Fibroblast of upper back skin (primary cell): ENCODE measurements at places on chromosomes 12 and 14.

DNA sequence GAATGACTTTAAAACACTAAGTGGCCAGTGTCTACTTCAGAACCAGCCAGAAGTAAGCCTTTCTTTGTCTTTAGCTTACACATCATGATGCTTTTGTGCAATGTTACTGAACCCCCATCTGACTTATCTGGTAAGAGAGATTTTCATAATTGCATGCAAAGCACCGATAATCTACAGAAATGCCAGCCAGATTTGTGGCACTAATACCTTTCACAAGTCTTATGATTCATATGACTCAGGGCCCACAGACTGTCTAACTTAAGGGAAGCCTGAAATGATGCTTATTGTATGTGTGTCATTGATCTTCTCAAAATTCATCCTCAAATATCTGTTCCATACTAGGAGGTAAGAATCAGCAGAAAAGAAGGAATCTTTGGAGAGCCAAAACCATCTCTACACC is 18.0 kb downstream of the IGF1 start:
- peak; percentile 38 for DNase-seq

- DNase-seq: no peak
These were observed 12.4 kb downstream of the KRT71 start for GRCh38 chr12:52540531-52540930.

- DNase-seq: no peak
These were observed 323.8 kb downstream of the RGS6 start for GRCh38 chr14:72256055-72256454.

GRCh38 chr12:86349196-86349595 is 93.0 kb upstream of the MGAT4C start:
- no peak for DNase-seq

DNA sequence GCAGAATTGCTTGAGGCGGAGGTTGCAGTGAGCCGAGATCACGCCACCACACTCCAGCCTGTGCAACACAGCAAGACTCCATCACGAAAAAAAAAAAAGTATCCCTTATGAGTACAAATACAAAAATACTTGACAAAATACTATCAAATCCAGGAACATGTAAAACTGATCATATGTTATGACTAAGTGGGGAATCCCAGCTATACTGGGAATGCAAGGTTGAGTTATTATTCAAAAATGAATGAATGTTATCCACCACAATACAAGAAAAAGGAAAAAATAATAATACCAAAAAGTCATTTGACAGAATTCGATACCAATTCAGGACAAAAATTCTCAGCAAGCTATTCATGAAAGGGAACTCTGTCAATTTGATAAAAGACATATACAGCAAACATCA is 32.6 kb downstream of the MOK start:
- peak; percentile 36 for DNase-seq

GRCh38 chr12:56521209-56521589 is 421 bp upstream of the RBMS2 start:
- no peak for DNase-seq

GRCh38 chr14:88798156-88798555 is 5.4 kb upstream of the EML5 start:
- DNase-seq: no peak

DNA sequence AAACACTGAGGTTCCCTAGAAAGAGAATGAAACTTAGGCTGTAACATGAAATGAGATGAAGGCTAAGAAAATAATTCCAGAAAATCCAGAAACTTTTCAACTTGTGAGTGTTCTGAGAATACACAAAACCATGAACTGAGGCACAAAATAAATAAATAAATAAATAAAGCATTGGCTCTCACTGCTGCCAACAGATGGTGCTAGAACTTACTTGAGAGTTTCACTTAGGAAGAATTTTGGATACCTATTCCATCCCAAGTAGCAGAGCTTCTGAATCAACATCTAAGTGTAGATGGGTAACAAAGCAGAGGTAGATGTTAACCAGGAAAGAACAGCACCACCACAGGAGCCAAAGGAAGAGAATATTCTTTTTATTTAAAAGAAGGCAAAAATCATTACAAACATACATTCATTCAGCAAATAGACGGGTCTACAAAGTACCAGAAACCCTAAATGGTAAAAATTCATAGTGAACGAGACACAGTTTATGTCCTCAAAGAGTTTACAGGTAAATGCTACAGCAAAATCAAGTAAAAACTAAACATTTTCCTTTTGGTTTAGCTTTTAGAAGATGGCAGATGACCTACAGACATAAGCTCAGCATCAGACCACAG is 16.7 kb downstream of the EPS8 start:
- no peak for DNase-seq

DNA sequence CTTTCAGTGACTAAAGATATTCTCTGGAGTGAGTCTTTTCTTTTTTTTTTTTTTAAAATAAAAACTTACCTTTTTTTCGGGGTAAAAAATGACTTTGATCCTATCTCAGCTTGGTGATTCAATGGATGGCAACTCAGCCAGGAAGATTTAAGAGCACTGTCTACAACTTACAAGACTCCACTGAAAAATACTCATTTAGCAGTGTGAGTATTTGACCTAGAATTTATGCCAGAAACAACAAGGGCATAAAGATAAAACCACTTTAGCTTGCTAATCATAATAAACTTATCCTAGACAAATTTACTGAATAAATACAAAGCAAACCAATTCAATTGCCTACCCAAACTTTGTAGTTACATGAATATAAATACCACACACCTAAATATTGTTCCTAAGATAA is 446.6 kb downstream of the RPS29 start:
- no peak for DNase-seq

DNA sequence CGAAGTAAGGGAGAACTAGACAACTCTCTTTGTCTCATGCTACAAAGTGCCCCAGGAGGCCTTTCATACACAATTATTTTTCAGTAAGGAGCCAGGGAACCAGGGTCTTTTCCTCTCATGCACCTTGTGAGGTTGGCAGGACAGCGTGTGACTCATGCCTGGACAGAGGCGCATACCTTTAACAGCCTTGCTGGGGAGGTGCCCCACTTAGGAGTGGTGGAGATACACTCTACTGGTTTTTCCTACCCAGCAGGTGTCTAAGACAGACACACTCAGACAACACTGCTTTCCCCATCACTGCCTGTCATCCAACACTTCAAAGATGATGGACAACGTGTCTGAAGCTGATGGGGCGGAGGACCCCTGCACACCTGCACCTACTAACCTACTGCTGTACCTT is 49.1 kb downstream of the B4GALNT3 start:
- no peak for DNase-seq

GRCh38 chr12:3673981-3674708 is 78.8 kb downstream of the CRACR2A start:
- no peak for DNase-seq

DNA sequence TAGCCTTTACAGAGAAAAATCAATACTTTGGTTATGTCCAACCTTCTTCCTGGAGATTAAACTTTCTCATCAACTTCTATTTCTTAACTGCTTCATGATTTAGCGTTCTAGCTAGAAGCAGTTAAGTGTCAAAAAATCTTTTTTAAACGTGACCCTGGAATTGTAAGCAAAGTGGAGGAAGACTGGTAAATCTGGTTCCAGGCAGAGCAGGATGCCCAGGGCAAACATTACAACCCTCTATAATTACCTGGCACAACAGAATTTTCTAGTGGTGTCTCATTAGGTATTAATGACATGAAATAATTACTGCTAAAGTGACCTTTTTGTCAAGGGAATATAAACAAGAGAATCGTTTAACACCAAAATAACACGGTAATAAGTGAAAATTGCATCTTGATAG is 320.8 kb downstream of the MED13L start:
- DNase-seq: no peak

- peak; percentile 39 for DNase-seq
These were observed 413.1 kb downstream of the ZFP36L1 start for GRCh38 chr14:68379510-68380328.

DNA sequence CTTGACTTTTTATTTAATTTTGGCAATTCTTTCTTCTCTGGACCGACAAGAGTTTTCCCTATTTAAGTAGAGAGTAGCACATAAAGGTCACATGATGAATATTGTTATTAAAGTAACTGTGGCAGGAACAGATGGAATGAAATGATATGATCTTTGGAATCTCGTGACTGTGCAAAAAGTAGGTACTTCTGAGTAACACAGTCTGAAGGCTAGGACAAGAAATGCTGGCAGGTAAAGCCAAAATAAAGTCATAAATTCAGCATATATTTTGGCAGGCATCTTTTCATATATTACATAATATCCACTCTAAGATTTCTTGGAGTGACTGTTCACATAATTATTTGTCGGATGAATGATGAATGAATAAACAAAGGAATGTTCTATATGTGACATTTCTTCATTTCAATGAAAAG is 121.4 kb downstream of the EFCAB11 start:
- peak; percentile 87 for DNase-seq
